Stomach (tissue), 19 donors: ENCODE measurements at places on chromosomes 4 and X. TPM values are rescaled to one million over a fixed set of nuclear protein-coding genes. Genes with fewer than 3 reads are reported as not detected.

The PAGE2 gene
- not detected for polyA plus RNA-seq

The GPC4 gene
- 3.5 TPM for polyA plus RNA-seq

The SLC10A3 gene
- 12.5 TPM for polyA plus RNA-seq

The ANXA10 gene
- polyA plus RNA-seq, result 58.2 TPM

The CSAG1 gene
- not detected for polyA plus RNA-seq

DNA sequence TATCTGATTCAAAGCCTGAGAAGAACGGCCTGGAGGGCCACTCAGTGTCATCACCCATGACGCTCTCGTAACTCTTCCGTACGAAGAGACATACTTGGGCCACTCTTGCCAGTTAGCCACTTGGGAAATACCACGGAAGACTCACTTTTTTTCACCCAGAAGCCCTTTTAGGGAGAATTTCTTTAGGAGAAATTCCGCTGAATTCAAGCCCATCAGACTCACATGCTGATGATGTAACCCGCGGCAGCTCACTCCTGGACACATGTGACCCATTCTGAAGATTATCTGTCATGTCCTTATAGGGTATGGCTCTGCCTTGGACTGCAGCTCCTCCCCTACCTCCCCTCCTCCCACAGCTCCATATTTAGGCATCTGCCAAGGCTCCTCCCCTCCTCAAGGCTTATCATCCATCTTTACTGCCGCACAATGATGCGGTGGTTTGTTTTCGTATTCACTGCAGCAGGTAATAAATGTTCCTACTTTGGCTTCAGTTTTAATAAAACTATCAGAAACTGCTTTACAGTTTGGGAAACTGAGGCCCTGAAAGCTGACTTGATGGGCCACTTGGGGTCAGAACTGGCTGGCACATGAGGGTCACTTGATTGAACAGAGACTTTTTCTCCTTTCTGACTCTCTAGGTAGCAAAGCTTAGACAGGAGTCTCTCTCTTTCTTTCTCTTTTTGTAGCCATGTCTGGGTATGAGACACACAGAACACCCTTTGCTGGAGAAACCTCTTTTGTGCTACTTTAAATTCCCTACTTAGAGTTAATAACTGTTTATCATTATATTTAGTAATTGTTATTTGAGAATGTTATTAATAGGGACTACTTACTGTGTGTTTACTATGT is 42.1 kb downstream of the RHOH start:
- no peak overlapping the region for H3K4me3 ChIP-seq
- H3K4me1 ChIP-seq, result peaks cover 16% of the 10 kb centered on the region
- DNase-seq, result peak; percentile 56
- H3K27ac ChIP-seq, result peak overlapping the region; percentile 50
- H3K36me3 ChIP-seq, result no peaks in the 10 kb centered on the region
- H3K27me3 ChIP-seq, result no peaks in the 10 kb centered on the region

GRCh38 chr4:186807808-186808629 is 84.4 kb upstream of the FAT1 start:
- no peaks in the 10 kb centered on the region for H3K36me3 ChIP-seq
- no peak overlapping the region for H3K27ac ChIP-seq
- no peaks in the 10 kb centered on the region for H3K27me3 ChIP-seq
- no peaks in the 10 kb centered on the region for H3K4me1 ChIP-seq

DNA sequence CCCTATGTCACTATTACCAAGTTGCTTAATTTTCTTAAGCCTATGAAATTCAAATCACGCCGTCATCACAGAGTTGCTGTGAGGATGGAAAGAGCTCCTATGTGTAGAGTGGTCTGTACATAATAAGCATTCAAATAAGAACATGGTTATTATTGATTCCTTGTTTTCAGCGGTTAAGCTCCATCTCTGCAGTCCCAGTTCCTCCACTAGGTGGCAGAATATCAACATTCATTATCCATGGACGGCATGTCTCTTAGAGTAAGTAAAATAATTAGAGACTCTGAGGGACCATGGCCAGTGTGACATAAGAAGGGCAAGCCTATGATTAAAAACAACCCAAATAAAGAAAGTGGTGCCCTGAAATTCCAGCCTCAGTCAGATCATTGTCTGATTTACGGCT is 132.5 kb upstream of the NHS start:
- no peaks in the 10 kb centered on the region for H3K4me1 ChIP-seq
- H3K27ac ChIP-seq, result no peak overlapping the region
- H3K4me3 ChIP-seq, result no peak overlapping the region
- DNase-seq, result peak; percentile 49
- no peaks in the 10 kb centered on the region for H3K36me3 ChIP-seq
- no peaks in the 10 kb centered on the region for H3K27me3 ChIP-seq

DNA sequence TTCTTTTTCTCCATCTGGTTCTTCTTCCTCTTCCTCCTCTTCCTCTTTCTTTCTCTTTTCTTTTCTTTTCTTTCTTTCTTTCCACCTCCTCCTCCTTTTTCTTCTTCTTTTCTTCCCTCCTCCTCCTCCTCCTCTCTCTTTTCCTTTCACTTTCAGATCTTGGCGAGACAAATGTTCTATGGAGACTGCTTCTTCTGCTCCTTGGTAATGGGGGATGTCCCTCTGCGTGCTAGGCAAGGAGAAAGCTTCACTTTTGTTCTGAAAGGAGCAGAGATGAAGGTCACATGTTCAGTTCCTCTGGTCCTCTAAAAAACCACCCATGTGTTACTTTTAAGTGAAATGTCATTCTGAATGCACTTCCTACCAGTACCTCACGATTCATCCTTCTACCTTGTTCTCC is 33.2 kb downstream of the NBDY start:
- DNase-seq, result no peak
- H3K36me3 ChIP-seq, result no peaks in the 10 kb centered on the region
- no peaks in the 10 kb centered on the region for H3K27me3 ChIP-seq
- H3K4me3 ChIP-seq, result no peak overlapping the region
- H3K4me1 ChIP-seq, result peaks cover 47% of the 10 kb centered on the region
- H3K27ac ChIP-seq, result no peak overlapping the region

DNA sequence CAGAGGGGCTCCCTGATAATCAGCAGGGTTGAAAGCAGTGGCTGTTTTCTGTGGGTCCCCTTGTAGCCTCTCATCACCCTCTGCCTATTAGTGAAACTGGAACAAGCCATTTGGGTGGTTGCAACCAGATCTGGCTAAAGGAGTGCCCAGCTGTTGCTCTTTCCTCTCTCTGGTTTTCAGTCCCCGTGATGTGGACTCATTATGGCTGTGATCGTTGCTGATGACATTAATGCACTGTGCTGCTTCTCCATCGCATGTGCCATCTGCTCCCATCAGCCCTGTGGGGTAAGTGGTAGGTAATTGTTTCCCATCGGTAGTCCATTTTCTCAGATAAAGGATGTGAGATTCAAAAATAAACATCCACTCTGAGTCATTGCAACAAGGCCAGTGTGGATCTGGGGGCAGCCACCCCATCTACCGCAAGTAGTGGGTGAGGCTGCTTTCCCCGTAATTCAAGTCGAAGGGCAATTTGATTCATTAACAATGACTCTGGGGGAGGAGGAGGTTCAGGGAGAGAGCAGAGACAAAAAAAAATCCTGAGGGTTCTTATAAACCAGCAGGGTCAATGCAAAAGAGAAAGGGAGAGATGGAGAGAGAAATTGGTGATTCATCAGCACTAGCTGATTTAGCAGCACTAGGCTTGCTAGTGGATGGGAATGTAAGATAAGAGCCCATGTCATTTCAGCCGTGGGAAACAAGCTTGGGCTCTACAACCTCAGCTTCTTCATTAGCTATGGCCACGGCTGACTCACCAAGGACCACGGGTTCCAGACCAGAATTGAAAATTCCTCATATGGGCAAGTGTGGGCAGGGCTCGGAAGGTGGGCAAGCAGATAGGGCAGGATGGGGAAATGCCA is 357.8 kb downstream of the MID1IP1 start:
- no peaks in the 10 kb centered on the region for H3K36me3 ChIP-seq
- no peaks in the 10 kb centered on the region for H3K27me3 ChIP-seq
- peak; percentile 36 for DNase-seq
- no peak overlapping the region for H3K27ac ChIP-seq
- peaks cover 11% of the 10 kb centered on the region for H3K4me1 ChIP-seq

GRCh38 chrX:65671966-65672365 is 4.5 kb downstream of the MSN start:
- H3K27ac ChIP-seq, result peak overlapping the region; percentile 77
- no peaks in the 10 kb centered on the region for H3K36me3 ChIP-seq
- DNase-seq, result no peak
- H3K4me1 ChIP-seq, result peaks cover 14% of the 10 kb centered on the region
- no peaks in the 10 kb centered on the region for H3K27me3 ChIP-seq

DNA sequence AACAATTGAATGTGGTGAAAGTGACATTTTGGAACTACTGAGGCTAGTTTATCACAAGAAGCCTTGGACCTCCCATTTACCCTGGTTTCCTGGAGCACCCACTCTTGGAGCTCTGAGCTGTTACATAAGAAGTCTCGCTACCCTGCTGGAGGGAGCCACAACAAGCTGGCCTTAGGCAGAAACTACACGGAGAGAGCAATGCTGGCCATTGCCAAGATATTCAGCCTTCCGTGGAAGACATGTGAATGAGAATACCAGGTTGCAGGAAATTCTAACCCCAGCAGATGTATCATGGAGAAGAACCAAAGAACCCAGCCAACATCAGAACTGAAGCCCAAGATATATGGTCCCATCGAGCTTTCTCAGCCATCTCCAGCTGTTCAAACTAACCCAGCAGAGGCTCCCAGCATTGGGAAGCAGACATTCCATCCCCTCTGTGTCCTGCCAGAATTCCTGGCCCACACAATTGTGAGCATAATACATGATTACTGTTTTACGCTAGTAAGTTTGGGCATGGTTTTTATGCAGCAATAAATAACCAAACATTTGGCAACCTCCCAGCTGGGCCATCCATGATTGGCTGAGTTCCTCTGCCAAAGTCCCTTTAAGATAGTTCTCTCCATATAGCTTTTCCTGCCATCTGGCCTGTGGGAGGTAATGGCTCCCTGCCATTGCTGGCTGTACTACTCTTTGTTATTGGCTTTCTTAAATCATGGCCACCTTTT is 17.9 kb upstream of the PDE5A start:
- DNase-seq, result peak; percentile 79
- H3K27ac ChIP-seq, result no peak overlapping the region
- no peaks in the 10 kb centered on the region for H3K36me3 ChIP-seq
- no peak overlapping the region for H3K4me3 ChIP-seq
- H3K4me1 ChIP-seq, result no peaks in the 10 kb centered on the region

- H3K27ac ChIP-seq, result no peak overlapping the region
- peaks cover 6% of the 10 kb centered on the region for H3K27me3 ChIP-seq
- DNase-seq, result no peak
Measured at GRCh38 chrX:132591719-132592275, 103.0 kb upstream of the MBNL3 start.

- H3K27me3 ChIP-seq, result no peaks in the 10 kb centered on the region
- DNase-seq, result no peak
- no peaks in the 10 kb centered on the region for H3K4me1 ChIP-seq
- no peak overlapping the region for H3K4me3 ChIP-seq
Measured at GRCh38 chr4:5100336-5100735, 49.1 kb downstream of the STK32B start.

DNA sequence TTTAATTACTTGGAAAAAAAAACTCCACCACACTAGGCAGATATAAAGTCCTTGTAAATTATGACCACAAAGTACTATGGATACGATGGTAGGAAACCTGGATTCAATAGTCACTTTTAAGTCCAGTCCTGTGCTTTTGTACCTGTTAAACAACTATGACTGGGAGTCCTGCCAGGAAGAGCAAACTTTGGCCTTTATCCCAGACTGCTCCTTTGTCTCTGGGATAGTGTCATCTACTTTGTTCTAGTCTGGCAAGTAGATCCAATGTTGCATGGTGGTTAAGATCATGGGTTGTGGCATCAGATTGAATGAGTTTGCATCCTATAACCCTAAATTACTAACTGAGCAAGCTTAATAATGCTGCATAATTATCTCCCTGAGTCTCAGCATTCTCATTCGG is 175.3 kb upstream of the FGF13 start:
- no peaks in the 10 kb centered on the region for H3K4me1 ChIP-seq
- no peak for DNase-seq
- no peak overlapping the region for H3K27ac ChIP-seq

DNA sequence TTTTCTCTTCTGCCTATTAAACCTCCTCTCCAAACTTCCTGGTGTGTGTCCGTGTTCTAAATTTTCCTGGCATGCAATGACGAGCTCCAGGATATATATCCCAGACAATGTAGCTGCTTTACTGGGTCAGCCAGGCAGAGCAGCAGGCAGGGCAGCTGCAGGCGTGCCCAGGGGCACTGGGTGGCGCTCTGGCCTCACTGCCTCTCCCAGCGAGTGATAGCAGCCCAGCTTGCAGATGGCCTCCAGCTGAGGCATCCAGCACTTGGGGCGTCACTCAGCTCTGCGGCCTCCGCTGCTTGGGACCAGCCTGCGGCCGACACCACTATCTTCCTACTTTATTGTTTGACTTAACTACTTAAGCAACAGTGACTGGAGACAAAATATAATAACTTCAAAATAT is 23.0 kb upstream of the UBA6 start:
- no peaks in the 10 kb centered on the region for H3K4me1 ChIP-seq
- DNase-seq, result no peak
- H3K4me3 ChIP-seq, result no peak overlapping the region
- no peak overlapping the region for H3K27ac ChIP-seq

GRCh38 chrX:7068939-7069367 is 78.6 kb upstream of the STS start:
- no peaks in the 10 kb centered on the region for H3K4me1 ChIP-seq
- no peak overlapping the region for H3K27ac ChIP-seq
- H3K27me3 ChIP-seq, result no peaks in the 10 kb centered on the region

DNA sequence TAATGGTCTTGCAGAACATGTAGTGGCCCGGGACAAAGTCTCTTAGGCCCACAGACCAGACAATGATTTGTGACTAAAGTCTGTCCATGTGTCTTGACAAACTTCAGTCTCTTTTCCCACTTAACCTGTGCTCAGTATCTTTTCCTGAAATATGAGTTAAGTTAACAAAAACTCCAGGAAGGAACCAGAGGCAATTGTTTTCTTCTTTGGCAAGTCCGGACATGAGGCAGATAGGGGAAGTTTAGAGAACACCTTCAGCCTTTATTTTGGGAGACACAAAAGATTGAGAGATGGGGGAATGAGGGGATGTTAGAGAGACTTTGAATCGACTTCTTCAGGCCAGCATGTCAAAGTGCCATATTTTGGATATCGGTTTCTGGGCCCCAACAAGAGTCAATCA is 80.2 kb upstream of the FRMPD4 start:
- H3K4me3 ChIP-seq, result no peak overlapping the region
- H3K4me1 ChIP-seq, result no peaks in the 10 kb centered on the region
- no peak overlapping the region for H3K27ac ChIP-seq
- no peaks in the 10 kb centered on the region for H3K36me3 ChIP-seq
- no peak for DNase-seq

GRCh38 chr4:140213116-140213515 is 59.1 kb upstream of the MAML3 start:
- H3K36me3 ChIP-seq, result no peaks in the 10 kb centered on the region
- DNase-seq, result no peak
- peak overlapping the region; percentile 42 for H3K27ac ChIP-seq
- no peaks in the 10 kb centered on the region for H3K4me1 ChIP-seq

- H3K27me3 ChIP-seq, result no peaks in the 10 kb centered on the region
- H3K27ac ChIP-seq, result no peak overlapping the region
- DNase-seq, result no peak
- H3K4me3 ChIP-seq, result no peak overlapping the region
- H3K4me1 ChIP-seq, result no peaks in the 10 kb centered on the region
Measured at GRCh38 chr4:537436-538264, 38.4 kb downstream of the TMEM271 start.

GRCh38 chr4:66169341-66169740 is 499.1 kb upstream of the EPHA5 start:
- H3K27me3 ChIP-seq, result no peaks in the 10 kb centered on the region
- peak; percentile 14 for DNase-seq
- no peaks in the 10 kb centered on the region for H3K4me1 ChIP-seq
- H3K27ac ChIP-seq, result no peak overlapping the region
